PC-9 (cell line): ENCODE measurements at places on chromosomes 3 and 15. TPM values are rescaled to one million over a fixed set of nuclear protein-coding genes. Genes with fewer than 3 reads are reported as not detected.

LRRC31 gene
- not detected in 2 replicates for total RNA-seq

FGF12 gene
- 5.6 and 10.9 TPM in 2 replicates for total RNA-seq

MASP1 gene
- not detected in 2 replicates for total RNA-seq

ARL14 gene
- 13.0 and 17.6 TPM in 2 replicates for total RNA-seq

TNNC1 gene
- 8.3 and 8.4 TPM in 2 replicates for total RNA-seq

- peaks cover 28% of the 10 kb centered on the region for H3K4me1 ChIP-seq
- no peaks in the 10 kb centered on the region for H3K27me3 ChIP-seq
- no peak overlapping the region for H3K27ac ChIP-seq
- peak; percentile 56 for DNase-seq
- H3K4me3 ChIP-seq: no peak overlapping the region
Observed at GRCh38 chr3:46659285-46659684, 34.2 kb downstream of the ALS2CL start.

DNA sequence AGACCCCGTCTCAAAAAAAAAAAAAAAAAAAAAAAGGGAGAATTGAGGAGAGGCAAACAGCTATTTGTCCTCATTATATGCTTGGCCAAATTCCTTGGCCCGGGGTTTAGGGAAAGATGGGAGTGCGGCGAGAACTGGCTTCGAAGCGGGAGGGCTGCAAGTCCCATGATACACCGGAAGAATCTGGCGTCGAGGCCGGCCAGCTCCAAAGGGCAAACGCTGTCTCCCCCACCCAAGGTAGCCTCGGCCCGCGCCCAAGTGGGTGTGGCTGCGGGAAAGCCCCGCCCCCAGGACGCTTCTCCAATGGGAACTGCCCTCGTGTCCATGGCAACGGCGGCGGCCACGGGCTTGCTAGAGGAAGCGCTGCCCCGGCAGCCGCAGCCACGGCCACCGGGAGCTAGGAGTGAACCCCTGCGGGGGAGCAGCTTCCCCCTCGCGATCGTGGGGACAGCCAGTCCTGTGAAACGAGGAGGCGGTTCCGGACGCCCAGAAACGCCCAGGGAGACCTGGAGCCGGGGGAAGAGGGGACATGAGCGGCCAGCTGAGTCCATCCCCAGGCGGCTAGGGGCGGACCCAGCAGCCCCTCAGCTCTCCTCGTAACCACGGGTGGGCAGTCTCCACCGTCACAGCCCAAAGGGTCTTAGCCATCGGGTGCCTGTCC lies at the start of gene TTLL13:
TTLL13 (plus strand) TSS at position 354 of the 661 bp plus-strand sequence. CDS start 1,075 bp downstream, outside the sequence.
- 0 out of 2 replicates have a peak, but pooled peaks cover 7% of the 10 kb centered on the region for H3K4me1 ChIP-seq
- H3K27ac ChIP-seq: no peak within 1 kb of the TSS
- H3K4me3 ChIP-seq: peak within 1 kb of the TSS; percentile 75
- no peaks in the 10 kb centered on the region for H3K27me3 ChIP-seq
- DNase-seq: peak; percentile 70

DNA sequence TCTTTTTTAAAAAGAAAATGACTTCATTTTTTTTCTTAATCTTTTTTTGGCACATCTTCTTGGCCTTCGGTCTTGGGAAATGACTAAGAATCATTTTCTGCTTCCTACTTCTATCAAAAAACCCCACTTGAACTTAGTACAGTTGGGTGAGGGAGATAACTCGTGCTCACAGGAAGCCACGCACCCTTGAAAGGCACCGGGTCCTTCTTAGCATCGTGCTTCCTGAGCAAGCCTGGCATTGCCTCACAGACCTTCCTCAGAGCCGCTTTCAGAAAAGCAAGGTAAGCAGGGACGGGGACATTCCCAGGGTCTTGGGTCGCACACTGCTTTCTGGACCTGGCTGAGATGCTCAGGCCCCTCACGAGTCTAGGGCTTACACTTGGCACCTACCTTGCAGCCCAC lies at the start of gene CCR4:
CCR4 (plus strand) TSS at position 235 of the 402 bp plus-strand sequence. CDS start 1,779 bp downstream, outside the sequence.
- no peak for DNase-seq
- no peaks in the 10 kb centered on the region for H3K36me3 ChIP-seq
- no peak within 1 kb of the TSS for H3K27ac ChIP-seq

- H3K27ac ChIP-seq: no peak overlapping the region
- H3K4me3 ChIP-seq: no peak overlapping the region
- no peaks in the 10 kb centered on the region for H3K27me3 ChIP-seq
- no peaks in the 10 kb centered on the region for H3K36me3 ChIP-seq
Observed at GRCh38 chr3:45343947-45344346, 44.4 kb upstream of the LARS2 start.

- no peak for DNase-seq
- H3K4me1 ChIP-seq: no peaks in the 10 kb centered on the region
- H3K36me3 ChIP-seq: peaks cover 11% of the 10 kb centered on the region
- H3K4me3 ChIP-seq: no peak overlapping the region
- no peaks in the 10 kb centered on the region for H3K27me3 ChIP-seq
Observed at GRCh38 chr3:125239266-125239665, 26.7 kb upstream of the SLC12A8 start.

DNA sequence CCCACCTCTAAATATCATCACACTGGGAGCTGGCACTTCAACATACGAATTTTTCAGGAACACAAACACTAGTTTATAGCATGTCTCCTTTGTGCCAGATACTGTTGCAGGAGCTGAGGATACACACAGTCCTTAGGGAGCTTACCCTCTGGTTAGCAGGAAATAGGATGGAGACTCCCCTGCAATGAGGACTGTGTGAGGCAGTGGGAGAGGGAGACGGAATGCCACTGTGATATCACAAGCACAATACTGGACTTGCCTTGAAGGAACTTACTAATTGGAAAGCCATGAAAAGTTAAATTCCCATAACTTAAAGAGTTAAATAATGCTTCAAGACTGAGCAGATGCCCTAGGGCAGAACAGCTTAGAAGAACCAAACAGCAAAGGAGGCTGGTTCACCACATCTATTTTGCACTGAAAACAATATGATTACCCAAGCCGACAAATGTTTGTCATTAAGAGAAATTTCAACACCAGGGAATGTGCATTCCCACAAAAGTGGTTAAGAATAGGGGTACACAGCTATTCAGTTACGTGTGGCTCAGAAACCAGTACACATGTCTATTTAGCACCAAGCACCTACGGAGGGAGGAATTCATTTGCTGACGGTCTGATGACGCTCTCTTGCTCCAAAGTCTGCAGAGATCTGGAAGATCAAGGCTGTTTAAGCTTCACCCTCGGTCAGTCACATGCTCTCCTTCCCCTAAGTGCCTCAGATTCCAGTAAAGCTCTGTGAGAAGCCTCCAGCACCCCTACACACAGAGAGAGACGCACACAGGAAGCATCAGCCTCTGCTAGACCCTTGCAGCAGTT lies 5.2 kb downstream of the TBC1D2B start:
- H3K36me3 ChIP-seq: no peaks in the 10 kb centered on the region
- no peak for DNase-seq
- H3K27ac ChIP-seq: no peak overlapping the region
- H3K27me3 ChIP-seq: no peaks in the 10 kb centered on the region
- peaks cover 26% of the 10 kb centered on the region for H3K4me1 ChIP-seq

DNA sequence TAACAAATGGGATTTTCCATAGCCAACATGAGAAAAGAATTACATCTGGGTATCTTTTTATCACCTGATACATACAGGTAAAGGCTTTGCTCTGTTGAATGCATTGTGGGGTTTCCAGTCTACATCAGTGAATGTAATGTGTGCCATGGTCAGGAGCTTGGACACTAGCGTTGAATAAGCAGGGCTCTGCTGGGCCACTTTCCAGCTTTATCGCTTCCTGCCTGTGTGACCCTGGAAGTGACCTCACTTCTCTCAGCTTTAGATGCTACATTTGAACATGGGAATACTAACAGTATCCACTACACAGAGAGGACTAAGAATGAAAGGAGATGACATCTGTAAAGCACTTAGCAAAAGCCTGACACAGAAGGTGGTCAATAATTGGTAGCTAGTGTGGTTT lies 40.1 kb downstream of the TTC23 start:
- H3K4me3 ChIP-seq: no peak overlapping the region
- no peak for DNase-seq
- no peaks in the 10 kb centered on the region for H3K27me3 ChIP-seq

GRCh38 chr3:29430558-29430971 lies 149.7 kb downstream of the RBMS3 start:
- H3K4me1 ChIP-seq: no peaks in the 10 kb centered on the region
- H3K27me3 ChIP-seq: no peaks in the 10 kb centered on the region
- no peaks in the 10 kb centered on the region for H3K36me3 ChIP-seq
- no peak for DNase-seq
- H3K4me3 ChIP-seq: no peak overlapping the region

- H3K36me3 ChIP-seq: no peaks in the 10 kb centered on the region
- no peaks in the 10 kb centered on the region for H3K27me3 ChIP-seq
- H3K4me1 ChIP-seq: no peaks in the 10 kb centered on the region
- DNase-seq: no peak
Observed at GRCh38 chr15:49438962-49439631, 16.1 kb downstream of the FGF7 start.

DNA sequence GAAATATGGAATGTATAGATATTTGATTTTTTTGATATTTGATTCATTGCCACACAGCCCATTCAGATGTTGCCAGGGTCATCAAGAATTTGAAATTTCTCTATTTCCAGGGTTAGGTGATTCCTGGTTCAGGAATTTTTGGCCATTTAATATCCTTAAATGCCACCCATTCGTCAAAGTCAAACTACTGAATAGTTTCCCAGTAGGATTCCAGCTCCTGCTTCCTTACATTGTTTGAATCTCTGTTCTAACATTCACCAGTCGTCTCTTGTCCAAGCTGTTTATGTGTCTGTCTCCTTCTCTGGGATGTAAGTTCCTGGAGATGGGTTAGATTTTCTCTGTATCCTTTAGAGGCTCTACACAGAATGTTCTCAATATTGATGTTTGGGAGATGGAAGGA lies 124.9 kb upstream of the TLE3 start:
- no peak overlapping the region for H3K4me3 ChIP-seq
- DNase-seq: no peak
- H3K27ac ChIP-seq: no peak overlapping the region
- H3K27me3 ChIP-seq: no peaks in the 10 kb centered on the region

DNA sequence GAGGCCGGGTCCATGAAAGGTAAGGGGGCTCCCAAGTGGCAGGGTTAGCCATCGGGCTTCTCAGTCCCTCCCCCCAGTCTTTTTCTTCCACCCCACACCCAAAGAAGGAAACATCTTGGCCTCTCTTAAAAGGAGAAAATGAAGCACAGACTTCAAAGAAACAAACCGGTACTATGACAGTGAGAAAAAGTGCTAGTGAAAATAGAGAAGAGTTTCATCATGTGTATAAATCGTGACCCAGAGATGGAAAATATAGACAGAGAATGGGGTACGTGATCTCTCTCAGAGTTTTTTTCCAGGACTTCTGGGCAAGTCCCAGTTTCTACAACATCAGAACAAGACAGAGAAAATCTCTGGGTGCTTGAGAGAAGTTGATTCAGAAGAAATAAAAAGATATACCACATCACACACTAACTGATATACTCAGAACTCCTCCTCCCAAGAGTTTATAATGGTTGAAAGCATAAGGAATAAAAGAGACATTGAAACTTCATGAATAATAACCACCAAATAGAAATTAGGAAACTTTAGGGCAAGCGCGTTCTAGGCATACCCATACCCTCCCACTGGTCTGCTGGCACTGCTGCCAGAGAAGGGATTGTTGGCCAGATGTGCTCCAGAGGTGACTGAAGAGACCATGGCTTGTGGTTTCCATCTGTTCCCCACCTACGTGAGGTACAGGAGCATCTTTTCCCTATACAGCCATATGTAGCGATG lies 318.9 kb upstream of the CHRM5 start:
- no peaks in the 10 kb centered on the region for H3K36me3 ChIP-seq
- H3K27ac ChIP-seq: no peak overlapping the region
- DNase-seq: no peak
- H3K4me1 ChIP-seq: no peaks in the 10 kb centered on the region

GRCh38 chr3:4936982-4937614 lies 42.1 kb upstream of the BHLHE40 start:
- no peaks in the 10 kb centered on the region for H3K36me3 ChIP-seq
- H3K4me1 ChIP-seq: no peaks in the 10 kb centered on the region
- no peaks in the 10 kb centered on the region for H3K27me3 ChIP-seq

DNA sequence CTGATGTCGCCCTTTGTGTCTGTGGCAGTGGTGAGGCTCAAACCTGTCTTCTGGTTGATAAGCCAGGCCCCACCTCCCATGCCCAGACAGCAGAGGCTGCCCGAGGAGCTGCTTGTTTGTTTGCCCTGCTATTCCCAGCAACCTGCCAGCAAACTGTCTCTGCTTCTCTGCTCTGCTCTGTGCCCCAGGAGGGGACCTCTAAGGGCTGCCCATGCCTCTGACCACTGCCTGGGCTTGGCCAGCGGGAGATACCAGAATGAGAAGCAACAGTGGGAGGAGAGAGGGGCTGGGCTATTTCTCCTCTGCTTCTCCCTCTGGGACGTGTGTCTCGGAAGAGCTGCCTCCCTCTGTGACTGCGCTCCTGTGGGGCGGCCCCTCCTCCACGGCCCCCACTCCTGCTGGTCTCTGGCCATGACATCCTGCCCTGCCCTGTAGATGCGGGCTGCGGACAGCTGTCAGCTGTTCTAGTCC lies 213.1 kb downstream of the RPLP1 start:
- DNase-seq: no peak
- no peak overlapping the region for H3K27ac ChIP-seq
- peaks cover 24% of the 10 kb centered on the region for H3K4me1 ChIP-seq
- no peaks in the 10 kb centered on the region for H3K36me3 ChIP-seq

- H3K27ac ChIP-seq: no peak overlapping the region
- no peaks in the 10 kb centered on the region for H3K27me3 ChIP-seq
- H3K4me3 ChIP-seq: no peak overlapping the region
- no peak for DNase-seq
- no peaks in the 10 kb centered on the region for H3K36me3 ChIP-seq
- H3K4me1 ChIP-seq: no peaks in the 10 kb centered on the region
Observed at GRCh38 chr3:1380926-1381646, 288.3 kb downstream of the CNTN6 start.

GRCh38 chr3:124117486-124117885 lies 125.6 kb upstream of the ROPN1 start:
- no peaks in the 10 kb centered on the region for H3K4me1 ChIP-seq
- H3K27me3 ChIP-seq: peaks cover 67% of the 10 kb centered on the region
- H3K4me3 ChIP-seq: no peak overlapping the region

- H3K4me3 ChIP-seq: no peak overlapping the region
- no peaks in the 10 kb centered on the region for H3K36me3 ChIP-seq
- no peak overlapping the region for H3K27ac ChIP-seq
- no peaks in the 10 kb centered on the region for H3K4me1 ChIP-seq
- no peak for DNase-seq
Observed at GRCh38 chr3:17195192-17195611, 310.4 kb downstream of the PLCL2 start.

DNA sequence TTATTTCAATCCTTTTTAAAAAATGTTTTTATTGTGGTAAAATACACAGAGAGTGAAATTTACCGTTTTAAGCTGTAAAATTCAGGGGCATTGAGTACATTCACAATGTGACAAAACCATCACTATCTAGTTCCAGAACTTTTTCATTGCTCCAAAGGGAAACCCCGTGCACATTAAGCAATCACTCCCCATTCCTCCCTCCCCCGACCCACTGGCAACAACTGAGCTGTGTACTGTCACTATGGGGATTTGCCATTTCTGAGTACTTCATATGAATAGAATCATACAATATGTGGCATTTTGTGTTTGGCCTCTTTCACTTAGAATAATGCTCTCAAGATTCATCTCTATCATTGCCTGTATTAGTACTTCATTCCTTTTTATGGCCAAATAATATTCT lies 45.5 kb upstream of the BOC start:
- H3K4me1 ChIP-seq: no peaks in the 10 kb centered on the region
- H3K4me3 ChIP-seq: no peak overlapping the region
- no peak overlapping the region for H3K27ac ChIP-seq
- H3K27me3 ChIP-seq: no peaks in the 10 kb centered on the region
